Activated CD4-positive, CD25-positive, alpha-beta regulatory T cell treated with anti-CD3 and anti-CD28 coated beads, Interleukin-2, amount 50 U/mL, for 24 hours (primary cell): ENCODE measurements at places on chromosomes 5 and 9.

- ATAC-seq, result no peak
These were observed 16.0 kb downstream of the TEK start for GRCh38 chr9:27125030-27125429.

- no peak for ATAC-seq
These were observed 54.0 kb upstream of the NTRK2 start for GRCh38 chr9:84615544-84615943.

DNA sequence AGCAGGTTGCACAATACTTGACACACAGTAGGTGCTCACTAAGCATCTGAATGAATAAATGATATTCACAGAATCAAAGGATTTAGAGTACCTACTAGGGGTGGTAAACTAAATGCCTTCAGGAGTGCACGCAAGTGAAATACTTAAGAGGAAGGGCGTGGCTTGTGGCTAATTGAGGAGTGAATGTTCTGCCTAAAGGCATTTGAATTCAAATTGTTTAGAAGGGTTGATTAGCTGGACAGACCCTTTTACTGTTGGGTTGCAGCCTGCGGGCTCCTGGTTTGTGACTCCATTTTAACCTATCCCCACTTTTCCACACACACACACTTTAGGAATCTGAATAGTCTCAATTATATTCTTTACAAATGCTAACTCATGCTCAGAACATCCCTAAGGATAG is 63.1 kb downstream of the PPP2R2B start:
- ATAC-seq, result no peak

DNA sequence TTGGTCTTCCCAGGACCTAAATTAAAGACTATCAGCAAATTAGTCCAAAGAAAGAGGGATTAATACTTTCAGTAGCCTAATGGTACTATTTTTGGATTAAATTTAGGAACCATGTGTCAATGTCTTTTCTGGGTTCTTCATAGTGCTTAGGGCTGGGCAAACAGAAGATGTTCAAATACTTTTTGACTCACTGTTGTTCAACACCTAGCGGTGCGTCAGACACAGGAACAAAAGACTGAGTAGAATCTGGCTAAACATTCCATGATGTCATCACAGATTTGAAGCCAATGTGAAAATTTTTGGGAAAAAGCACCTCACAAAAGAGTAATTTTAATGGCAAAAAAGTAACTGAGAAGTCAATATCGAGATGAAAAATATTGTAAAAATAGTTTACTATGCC is 544.4 kb downstream of the EFNA5 start:
- ATAC-seq, result no peak

DNA sequence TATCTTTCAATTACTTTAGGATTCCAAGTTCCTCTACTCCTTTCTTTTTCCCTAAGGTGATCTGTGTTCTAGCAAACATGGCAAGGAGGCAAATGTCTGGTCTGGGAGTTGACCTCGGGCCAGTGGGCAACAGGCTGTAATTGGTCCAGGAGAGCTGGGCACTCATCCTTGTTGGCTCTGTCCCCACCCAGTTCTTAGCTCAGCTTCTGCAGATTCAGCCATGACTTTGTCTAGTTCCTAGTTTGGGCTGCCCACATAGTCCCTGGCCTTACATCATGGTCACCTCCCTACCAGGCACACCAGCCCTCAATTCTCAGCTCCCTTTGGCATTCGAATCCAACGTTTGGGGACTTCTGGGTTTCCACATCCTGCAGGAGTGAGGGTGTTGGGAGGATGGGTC is 92.1 kb upstream of the DAP start:
- ATAC-seq, result no peak

DNA sequence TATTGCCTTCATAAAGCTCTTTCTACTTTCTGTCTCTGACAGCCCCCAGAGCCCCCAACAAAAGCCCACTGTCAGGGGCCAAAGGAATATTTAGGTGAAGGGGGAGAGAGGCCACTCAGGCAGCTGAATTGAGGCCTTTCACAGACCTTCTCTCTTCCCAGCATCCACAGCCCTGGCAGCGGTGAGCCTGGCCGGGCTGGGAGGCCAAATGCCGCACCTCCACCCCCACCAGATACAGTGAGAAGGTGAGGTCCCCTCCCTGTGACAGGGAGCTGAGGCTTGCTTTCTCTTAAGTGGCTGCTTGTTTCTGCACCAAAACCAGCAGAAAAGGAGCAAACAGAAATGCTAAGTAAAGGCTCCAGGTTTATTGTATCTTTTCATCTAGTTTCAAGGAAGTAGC is 168.1 kb downstream of the ROR2 start:
- ATAC-seq, result no peak

- no peak for ATAC-seq
These were observed 115.1 kb downstream of the BAAT start for GRCh38 chr9:101269591-101270283.

DNA sequence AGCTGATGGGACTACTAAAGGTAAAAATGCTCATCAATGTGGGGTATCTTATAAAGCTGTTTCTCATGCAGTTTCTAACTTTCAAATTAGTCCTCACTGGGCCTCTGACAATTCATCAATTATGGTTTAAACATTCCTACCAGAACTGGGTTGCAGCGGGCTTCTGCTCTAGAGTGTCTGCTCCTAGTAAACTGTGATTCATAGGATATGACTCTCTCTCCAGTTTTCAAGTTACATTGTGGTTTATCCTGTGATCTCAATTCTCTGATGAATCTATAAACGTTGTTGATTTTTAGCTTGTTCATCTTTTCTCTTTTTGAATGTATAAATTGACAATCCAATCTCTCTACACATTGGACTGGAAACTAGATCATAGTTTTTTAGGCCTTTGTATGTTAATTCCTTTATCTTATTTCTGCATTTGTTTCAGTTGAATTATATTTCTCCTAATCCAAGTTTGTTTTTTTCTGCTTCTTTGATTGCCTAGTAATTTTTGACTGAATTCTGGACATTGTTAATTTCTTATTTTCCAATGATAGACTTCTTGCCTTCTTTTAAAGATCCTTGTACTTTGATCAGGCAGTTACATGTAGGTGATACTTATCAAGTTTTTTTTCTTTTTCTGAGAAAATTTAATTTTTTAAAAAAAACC is 822.6 kb downstream of the TLE1 start:
- ATAC-seq, result no peak

DNA sequence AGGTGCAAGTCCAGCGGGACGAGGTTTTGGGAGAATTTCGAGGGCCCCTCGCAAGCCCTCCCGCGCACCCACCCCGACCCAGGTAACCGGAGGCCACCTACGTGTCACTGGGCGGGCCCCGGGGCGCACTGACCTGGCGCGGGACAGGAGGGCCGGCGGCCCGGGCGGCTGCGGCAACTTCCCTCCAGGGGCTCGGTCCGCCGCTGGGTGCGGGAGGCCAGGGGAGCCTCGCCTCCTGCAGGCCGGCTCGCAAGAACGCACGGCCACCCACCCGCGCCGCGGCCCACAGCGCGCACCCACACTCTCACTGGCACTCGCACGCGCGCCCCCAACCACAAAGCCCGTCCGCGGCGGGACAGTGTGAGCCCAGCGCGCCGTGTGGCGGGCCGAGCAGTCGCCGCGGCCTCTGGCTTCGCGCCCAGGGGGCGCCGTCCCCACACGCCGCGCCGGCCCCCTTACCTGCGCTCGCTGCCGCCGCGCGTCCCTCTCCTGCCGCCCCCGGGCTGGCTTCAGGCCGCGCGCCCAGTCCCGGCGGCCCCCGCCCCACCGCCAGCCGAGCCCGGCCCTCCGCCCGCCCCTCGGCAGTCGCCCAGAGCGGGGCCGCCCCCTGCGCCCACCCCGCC is 451 bp downstream of the LPAR1 start:
- no peak for ATAC-seq

GRCh38 chr5:132498686-132499271 is 8.2 kb upstream of the IRF1 start:
- no peak for ATAC-seq

GRCh38 chr5:80592105-80592504 is 22.0 kb upstream of the ANKRD34B start:
- ATAC-seq, result no peak

- ATAC-seq, result no peak
These were observed 311.4 kb upstream of the MSX2 start for GRCh38 chr5:174412941-174413340.

GRCh38 chr9:69809304-69809863 is 11.2 kb upstream of the CFAP95 start:
- no peak for ATAC-seq

GRCh38 chr5:122493091-122494021 is 181.3 kb downstream of the SNCAIP start:
- ATAC-seq, result no peak

- no peak for ATAC-seq
These were observed 31.7 kb upstream of the LRRC14B start for GRCh38 chr5:159448-160172.

- ATAC-seq, result no peak
These were observed 537 bp downstream of the MEIKIN start for GRCh38 chr5:131944702-131945550.

- ATAC-seq, result no peak
These were observed 483.2 kb downstream of the CDH10 start for GRCh38 chr5:24161559-24161958.

DNA sequence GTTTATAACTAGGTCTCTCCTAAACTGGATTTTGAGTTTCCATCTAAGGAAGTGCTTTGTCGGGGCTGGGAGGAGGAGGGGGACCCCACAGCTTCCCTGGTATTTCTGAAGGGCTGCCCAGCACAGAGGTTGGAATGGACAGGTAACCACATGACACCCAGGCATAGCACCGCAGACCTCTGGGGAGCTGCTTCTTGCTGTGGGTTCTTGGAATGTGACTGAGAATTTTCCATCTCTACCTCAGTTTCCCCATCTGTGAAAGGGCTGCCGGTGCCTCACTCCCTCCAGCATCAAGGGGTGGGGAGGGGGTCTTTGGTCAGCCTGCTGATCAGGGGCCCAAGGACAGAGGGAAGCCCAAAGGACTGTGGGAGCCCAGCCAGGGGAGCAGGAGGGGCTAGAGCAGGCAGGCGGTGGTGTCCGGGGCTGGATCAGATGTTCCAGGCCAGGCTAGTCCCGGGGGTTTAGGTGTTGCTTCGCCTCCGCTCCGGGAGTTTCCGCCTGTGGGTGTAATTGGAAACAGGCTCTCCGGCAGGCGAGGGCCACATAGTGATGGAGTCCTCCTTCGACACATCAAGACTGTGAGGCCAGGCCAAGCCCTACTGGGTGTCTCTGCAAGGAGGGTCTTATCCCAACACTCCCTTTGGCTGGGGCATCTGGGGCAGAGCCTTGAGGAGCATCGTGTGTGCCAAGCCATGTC is 3.3 kb downstream of the OLFML2A start:
- no peak for ATAC-seq

DNA sequence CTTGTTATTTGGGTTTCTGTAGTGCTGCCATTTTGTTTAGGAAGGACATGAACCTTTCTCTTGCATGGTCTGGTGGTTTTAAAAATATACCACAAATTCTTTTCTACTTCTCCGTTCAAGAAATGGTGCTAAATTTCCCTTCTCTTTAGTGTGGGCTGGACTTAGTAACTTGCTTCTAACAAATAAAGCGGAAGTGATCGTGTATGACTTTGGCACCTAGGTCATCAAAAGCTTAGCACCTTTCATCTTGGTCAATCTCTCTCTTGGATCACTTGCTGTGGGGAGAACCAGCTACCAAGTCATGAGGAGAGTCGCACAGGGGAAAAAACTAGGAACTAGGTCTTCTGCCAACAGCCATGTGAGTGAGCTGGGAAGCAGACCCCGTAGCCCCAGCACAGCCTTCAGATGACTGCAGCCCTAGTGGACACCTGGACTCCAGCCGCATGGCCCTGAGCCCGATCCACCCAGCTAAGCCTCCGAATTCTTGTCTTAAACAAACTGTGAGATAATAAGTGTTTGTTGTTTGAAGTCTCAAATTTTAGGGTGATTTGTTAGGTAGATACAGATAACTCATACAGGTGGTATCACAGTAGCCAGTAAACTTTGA is 87.7 kb upstream of the CKMT2 start:
- ATAC-seq, result no peak

GRCh38 chr5:128402506-128402905 is 135.5 kb downstream of the FBN2 start:
- ATAC-seq, result no peak

- no peak for ATAC-seq
These were observed 27.1 kb upstream of the TEX10 start for GRCh38 chr9:100379862-100380261.

- ATAC-seq, result no peak
These were observed 122.3 kb upstream of the POC5 start for GRCh38 chr5:75839547-75839946.

- no peak for ATAC-seq
These were observed 237.4 kb upstream of the PRDM9 start for GRCh38 chr5:23269981-23270380.

DNA sequence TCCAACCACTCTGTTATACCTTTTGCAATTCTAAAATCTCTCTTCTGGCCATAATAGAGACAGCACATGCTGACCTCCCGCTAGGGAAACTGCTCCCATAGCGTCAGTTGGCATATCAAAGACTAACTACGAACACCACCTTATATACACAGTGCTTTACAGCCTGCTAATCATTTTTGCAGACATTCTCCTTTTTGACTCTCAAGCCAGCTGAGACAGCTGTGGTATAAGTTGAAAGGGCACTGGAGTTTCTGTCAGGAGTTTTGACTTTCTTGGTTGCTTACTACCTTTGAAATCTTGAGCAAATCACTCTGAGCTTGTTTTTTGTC is 160.2 kb upstream of the TBCA start:
- no peak for ATAC-seq

DNA sequence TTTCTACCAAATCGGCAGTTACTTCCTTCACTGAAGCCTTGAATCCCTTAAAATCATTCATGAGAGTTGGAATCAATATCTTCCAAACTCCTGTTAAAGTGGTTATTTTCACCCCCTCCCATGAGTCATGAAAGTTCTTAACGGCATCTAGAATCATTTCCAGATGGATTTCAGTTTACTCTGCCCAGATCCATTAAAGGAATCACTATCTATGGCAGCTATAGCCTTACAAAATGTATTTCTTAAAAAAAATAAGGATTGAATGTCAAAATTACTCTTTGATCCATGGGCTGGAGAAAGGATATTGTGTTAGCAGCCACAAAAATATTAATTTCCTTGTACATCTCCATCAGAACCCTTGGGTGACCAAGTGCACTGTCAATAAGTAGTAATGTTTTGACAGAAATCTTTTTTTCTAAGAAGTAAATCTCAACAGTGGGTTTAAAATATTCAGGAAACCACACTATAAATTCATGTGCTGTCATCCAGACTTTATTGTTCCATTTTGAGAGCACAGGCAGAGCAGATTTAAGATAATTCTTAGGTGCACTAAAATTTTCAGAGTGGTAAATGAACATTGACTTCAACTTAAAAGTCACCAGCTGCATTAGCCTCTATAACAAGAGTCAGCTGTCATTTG is 767.7 kb downstream of the DTWD2 start:
- no peak for ATAC-seq
